DMS153 (cell line): ENCODE measurements at places on chromosomes 12 and 14.
A peak's percentile ranks its signal among the peaks of the same experiment; 100 is the strongest.

DNA sequence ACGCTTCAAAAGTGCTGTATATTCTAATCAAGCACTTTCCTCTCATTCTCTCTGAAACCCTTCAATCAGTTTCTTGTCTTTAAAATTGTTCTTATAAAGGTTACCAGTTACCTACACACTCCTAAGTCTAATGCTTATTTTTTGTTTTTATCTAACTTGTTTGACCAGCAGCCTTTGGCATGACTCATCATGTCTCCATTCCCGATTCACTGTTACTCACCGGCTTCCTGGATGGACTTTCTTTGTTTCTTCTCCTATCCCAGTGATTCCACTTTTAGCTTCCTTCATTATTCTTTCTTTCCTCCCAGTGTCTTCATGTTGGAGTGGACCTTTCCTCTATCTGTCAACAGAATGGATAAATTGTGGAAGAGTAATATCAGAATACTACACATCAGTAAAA lies 368.6 kb upstream of the CCDC196 start:
- DNase-seq: peak; percentile 12

GRCh38 chr12:49825360-49825970 lies 2.7 kb downstream of the NCKAP5L start:
- DNase-seq: no peak

- DNase-seq: peak; percentile 17
Measured at GRCh38 chr14:106694638-106695393, 1168.4 kb downstream of the TMEM121 start.

GRCh38 chr12:18148961-18149360 lies 59.0 kb upstream of the RERGL start:
- DNase-seq: no peak

- DNase-seq: no peak
Measured at GRCh38 chr14:36973806-36974442, 198.5 kb downstream of the SLC25A21 start.

- no peak for DNase-seq
Measured at GRCh38 chr14:95922080-95922479, 45.4 kb downstream of the TUNAR start.

DNA sequence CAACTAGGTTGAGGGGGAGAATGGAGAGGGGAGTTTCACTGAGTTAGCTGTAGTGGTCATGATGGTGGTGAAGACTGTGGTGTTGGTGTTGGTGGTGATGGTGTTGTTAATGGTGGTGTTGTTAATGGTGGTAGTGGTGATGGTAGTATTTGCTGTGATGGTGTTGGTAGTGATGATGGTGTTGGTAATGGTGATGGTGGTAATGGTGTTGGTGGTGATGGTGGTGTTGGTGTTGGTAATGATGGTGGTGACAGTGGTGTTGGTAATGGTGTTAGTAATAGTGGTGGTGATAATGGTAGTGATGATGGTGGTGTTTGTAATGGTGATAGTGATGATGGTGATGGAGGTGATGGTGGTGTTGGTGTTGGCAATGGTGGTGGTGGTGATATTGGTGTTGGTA lies 9.1 kb downstream of the C1R start:
- no peak for DNase-seq

GRCh38 chr12:59452746-59453145 lies 143.1 kb upstream of the SLC16A7 start:
- no peak for DNase-seq

- no peak for DNase-seq
Measured at GRCh38 chr12:22248571-22249115, 85.9 kb downstream of the ST8SIA1 start.

DNA sequence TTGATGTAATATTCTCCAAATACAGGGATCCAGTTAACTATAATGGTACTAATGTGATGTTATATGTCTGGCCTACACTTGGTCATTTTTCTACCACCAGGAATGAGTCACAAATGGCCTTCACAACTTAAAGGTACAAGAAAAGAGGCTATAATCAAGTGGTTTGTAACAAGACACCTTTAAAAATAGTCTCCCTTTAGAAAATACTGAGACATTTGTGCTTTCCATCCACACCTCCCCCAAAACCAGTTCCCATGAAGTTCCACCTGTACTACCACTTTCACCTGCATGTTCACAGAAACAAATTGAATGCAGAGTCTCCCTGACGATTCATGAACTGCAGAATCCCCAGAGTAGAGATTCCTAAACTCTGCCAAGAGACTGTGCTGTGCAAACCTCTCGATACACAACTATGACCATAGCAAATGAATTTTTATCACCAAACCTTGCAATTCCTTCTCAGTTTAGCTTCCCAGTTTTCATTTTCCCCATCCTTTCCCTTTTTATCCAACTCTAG lies 6.0 kb downstream of the BTG1 start:
- no peak for DNase-seq

DNA sequence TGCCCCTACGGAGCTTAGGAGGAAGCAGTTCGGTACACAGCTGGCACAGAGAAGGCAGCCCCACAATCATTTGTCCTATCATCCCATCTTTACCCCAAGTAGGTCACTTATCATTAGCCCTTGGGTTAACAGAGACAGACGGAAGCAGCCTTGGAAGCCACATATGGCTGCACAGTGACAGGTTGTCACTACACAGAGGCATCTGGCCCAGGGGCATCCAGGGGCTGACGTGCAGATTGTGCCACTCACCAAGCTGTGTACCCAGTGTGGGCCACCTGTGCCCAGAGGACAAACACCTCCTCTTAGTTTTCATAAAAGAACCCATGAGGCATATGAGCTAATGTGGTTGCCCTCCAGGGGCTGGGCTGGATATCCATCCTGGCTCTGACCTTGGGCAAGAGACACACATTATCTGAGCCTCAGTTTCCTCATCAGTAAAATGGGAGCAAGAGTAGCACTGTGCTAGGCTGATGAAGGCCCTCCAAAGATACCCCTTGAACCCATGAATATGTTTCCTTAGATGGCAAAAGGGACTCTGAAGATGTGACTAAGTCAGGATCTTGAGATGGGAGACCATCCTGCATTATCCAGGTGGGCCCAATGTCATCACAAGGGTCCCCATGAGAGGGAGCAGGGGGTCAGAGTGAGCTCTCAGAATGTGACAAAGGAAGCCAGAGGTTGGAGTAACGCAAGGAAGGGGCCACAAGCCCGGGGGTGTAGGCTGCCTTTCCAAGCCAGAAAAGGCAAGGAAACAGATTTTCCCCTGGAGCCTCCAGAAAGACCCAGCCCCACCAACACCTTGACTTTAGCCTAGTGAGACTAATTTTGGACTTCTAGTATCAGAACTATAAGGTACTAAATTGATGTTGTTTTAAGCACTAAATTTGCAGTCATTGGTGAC lies 64.6 kb downstream of the C14orf132 start:
- DNase-seq: no peak

DNA sequence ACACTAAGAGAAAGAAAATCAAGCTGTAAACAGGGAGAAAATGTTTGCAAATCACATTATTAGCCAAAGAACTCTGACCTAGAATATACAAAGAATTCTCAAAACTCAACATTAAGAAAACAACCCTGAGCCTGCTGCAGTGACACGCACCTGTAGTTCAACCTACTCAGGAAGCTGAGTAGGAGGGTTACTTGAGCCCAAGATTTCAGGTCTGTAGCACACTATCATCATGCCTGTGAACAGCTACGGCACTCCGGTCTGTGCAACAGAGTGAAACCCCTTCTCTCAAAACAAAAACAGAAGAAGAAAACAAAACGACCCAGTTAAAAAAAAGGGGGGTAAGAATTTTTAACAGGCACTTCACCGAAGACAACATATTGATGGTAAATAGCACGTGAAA lies 20.8 kb downstream of the SAV1 start:
- DNase-seq: no peak

DNA sequence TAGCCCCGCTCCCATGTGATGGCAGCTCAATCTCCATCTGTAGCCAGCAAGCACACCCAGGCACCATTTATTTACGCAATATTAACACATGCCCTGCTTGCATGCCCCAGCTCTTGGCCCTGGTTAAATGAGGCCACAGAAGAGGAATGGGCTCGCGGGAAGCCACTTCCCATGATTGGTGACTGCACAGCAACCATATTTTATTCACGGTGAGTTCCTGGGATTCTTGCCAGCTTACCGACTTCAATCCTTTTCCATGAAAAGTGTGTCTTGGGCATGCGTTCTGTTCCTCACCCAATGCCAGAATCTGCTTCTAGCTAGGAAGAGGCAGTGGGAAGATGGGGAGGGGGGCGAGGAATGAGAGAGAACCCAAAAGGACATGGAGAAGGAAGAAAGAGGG lies 54.7 kb downstream of the PITPNM2 start:
- peak; percentile 37 for DNase-seq

DNA sequence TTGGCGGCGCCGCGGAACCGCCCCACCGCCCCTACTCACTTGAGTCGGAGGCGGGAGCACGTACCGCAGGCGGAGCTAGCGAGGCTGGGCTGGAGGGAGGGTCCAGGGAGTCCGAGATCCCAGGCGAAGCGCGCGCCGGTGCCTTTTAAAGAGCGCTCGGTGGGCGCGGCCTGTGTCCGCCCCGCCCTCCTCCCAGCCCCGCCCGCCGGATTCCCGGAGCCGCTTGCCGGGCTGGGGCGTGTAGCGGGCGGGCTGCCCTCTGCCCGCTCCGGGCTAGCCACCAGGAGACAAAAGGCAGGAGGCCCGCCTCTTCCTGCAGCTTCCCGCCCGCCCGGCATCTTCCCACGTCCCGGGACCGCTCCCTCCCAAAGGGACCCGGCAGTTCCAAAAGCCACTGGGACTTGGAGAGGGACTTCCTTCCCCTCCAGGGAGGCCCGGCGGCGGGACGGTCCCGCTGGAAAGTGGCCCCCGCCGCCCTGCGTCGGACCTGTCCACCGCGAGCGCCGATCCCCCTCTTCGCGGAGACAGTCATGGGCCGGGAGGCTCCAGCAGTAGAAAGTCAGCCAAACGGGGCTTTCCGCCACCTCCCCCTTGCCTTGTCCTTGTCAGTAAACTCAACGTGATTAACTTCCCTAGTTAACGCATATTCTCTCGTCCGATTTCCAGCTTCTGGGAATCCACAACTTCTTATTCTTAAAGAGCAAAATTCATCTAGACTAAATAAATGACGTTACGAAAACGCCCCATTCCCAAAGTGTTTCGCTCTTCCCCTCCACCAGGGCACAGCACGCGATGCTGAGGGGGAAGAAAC lies at the start of gene CSRP2:
Gene CSRP2 (minus strand): TSS at position 121 of the 811 bp plus-strand sequence. CDS start 12,759 bp downstream, outside the sequence.
- peak; percentile 84 for DNase-seq

DNA sequence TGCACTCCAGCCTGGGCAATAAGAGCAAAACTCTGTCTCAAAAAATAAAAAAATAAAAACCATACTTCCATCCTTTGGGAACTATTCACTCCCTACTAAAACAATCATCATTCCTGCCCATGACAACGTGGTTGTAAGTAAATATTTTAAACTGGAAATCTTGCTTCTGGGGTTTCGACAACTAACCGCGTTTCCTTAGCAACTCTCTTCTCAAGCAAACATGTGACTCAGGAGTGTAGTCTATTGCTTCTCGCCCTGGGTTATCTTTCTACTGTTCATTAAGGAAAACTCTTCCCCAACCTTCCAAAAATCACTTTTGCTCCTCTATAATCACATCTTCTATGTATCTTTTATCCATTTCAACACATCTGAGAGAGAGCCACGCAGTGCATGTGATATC lies 21.8 kb downstream of the APPL2 start:
- no peak for DNase-seq

- no peak for DNase-seq
Measured at GRCh38 chr12:6928703-6929407, 1.1 kb downstream of the ATN1 start.
